ENCODE measurements at places on chromosomes 13 and 19. TPM values are rescaled to one million over a fixed set of nuclear protein-coding genes. Genes with fewer than 3 reads are reported as not detected.

DOHH gene
- total RNA-seq: 6.0 TPM

MAB21L1 gene
- 5.5 TPM for total RNA-seq

LYPD3 gene
- not detected for total RNA-seq

VSTM2B gene
- not detected for total RNA-seq

CCDC194 gene
- total RNA-seq: not detected

MBD3L2 gene
- total RNA-seq: not detected

ZNF492 gene
- total RNA-seq: 0.12 TPM

SRRM5 gene
- not detected for total RNA-seq

LMTK3 gene
- total RNA-seq: 0.08 TPM

MYO1F gene
- total RNA-seq: 0.23 TPM

ZNF497 gene
- total RNA-seq: 0.68 TPM
